ENCODE measurements at places on chromosomes 7 and 10. TPM values are rescaled to one million over a fixed set of nuclear protein-coding genes. Genes with fewer than 3 reads are reported as not detected.

SPDYE11 gene
- not detected for total RNA-seq

DNA sequence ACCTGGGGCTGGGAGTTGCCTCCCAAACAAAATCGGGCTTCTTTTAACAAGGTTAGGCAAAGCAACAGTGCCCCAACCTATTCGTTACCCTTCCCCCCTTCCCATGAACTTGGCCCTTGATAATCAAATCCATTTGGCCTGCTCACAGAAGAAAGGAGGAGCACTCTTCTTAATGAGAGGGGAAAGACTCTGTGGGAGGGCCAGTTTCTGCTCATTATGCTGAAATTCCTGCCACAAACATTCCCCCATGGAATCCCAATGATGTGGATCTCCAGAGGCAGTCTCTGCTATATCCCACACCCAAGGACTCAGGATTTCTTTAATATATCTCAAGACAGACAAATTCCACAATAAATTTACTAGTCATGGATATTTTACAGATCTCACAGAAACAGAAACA lies 43.0 kb downstream of the LSM5 start:
- DNase-seq, result no peak

- DNase-seq, result no peak
Observed at GRCh38 chr7:9028012-9028411, 594.6 kb downstream of the NXPH1 start.

GRCh38 chr7:132075515-132075914 lies 500.8 kb downstream of the PLXNA4 start:
- no peak for DNase-seq
